Activated CD4-positive, CD25-positive, alpha-beta regulatory T cell treated with anti-CD3 and anti-CD28 coated beads, Interleukin-2, amount 50 U/mL, for 72 hours (primary cell): ENCODE measurements at places on chromosomes 2 and 18.
A peak's percentile ranks its signal among the peaks of the same experiment; 100 is the strongest.

DNA sequence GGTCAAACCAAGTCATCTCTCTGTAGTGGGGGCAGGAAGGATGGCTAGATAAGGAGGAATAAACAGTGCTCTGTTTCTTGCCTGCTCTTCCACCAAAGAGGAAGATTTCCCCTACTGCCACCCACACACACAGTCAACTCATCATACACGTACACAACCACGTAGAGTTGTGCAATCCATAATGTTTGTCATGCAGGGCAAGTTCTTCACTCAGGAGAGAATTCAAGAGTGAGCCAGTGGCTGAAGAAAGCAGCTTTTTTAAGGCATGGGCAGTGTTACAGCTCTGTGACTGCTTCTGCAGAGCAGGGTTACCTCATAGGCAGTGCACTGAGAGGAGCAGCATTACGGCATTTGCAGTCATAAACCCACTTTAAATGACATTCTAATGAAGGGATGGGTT is 283.0 kb downstream of the RND3 start:
- DNase-seq: no peak

- no peak for DNase-seq
These were observed 50.2 kb upstream of the CABLES1 start for GRCh38 chr18:23085066-23085465.

DNA sequence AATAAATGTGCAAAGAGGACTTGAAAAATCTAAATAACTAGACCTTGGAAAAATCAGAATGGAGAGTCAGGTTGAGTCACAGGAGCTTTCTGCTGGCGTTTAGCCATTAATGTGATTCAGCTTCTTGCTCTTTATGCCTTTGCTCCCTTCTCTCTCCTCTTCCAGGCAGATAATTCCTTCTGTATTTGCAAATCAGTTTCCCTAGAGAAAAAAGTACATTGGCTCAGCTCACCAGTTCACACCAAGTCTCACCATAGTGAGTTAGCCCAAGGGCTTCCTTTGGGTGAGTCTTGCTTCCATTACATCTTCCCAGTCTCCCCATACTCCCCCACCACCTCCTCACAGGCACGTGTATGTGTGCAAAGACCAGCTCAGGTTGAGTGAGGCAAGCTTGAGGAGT is 73.6 kb downstream of the CYBRD1 start:
- no peak for DNase-seq

GRCh38 chr2:84924173-84925106 is 19.0 kb downstream of the TMSB10 start:
- no peak for DNase-seq

GRCh38 chr2:157216286-157216965 is 41.1 kb upstream of the GALNT5 start:
- no peak for DNase-seq

DNA sequence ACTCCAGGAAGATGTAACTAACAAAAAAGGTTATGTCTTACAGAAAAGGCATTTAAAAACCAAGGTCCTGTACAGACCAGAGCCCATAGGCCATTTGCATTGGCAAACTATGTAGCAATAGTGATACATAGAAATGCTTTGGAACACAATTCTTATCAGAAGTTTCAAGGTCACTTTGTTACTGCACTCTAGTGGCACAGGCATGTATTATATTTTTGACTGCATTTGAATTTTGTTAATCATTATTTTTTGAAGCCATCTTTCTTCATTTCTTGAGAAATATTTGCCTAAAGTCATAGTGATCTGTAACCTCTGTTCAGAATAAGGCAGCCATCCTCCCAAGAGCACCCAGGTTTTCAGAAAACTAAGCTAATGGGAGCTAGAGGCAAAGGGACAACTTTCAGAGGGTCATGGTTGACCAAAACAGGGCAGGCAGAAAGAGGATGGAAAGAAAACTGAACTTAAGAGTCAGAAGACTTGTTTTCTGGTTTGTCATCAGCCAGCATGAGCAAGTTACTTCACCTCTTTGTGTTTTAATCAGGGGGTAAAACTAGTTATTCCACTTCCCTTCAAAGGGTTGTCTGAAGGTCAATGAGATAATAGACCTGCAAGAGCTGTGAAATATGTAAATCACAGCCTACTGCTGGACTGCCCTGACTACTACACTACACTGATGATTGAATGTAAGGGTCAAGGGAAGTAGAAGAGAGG is 41.5 kb downstream of the SLC38A11 start:
- DNase-seq: no peak

DNA sequence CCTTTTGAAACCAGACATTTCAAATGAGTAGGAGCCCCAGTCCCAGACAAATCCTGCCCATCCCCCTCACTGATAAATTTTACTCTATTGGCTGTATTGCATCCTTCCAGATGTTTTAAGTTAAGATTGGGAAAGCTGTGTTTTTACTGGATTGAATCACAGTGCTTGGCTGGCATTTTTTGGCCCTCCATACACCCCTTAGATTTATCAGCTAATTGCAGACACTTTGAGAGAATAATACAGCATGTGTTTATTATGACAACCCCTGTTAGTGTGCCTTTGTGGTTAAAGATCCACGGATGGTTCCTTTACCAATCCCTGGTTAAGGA is 74.9 kb downstream of the ANTXR1 start:
- DNase-seq: no peak

GRCh38 chr2:29921560-29921915 is at the start of gene ALK:
Gene ALK, minus strand, starts transcription at chr2:29921586. Its CDS starts 927 bp downstream, at chr2:29920659.
- peak; percentile 50 for DNase-seq
